ENCODE measurements at places on chromosomes 11 and 22.

DNA sequence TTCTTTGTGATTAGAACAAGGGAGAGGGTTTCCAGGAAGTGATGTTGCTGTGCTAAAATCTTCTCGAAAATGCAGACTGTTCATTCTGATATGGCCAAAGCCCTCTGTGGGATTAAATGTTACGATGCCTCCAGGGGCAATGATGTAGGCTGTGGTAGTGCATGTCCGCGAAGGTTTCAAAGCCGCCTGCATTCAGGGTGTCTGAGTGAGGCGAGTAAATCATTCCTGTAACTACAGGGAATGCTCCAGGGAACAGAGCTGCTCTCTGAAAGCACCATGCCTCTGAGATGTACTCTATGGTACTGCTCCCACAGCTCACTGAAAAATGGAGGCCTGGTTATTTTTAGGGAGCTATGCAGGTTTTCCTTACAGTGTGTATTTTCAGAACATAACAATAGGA lies 21.2 kb downstream of the PDGFD start:
- DNase-seq: no peak

- DNase-seq: peak; percentile 42
Observed at GRCh38 chr11:73201249-73201648, 16.8 kb upstream of the P2RY2 start.

DNA sequence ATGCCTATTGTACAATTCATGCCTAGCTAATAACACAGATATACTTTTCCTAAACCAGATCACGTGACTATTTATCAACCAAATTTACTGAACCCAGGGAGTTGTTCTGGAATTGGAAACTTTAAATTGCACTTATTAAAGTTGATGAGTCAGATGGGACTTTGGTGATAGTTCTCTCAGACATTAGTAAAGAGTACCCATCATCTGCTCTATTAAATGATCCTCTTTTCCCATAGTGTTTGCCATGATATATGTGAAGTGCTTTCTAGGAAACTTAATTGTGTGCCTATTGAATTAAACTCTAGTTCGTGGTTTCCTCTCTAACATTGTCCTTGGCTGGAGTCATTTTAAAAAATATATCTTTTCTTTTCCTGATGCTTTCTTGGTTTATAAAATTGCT lies 99.0 kb downstream of the UVRAG start:
- DNase-seq: no peak

DNA sequence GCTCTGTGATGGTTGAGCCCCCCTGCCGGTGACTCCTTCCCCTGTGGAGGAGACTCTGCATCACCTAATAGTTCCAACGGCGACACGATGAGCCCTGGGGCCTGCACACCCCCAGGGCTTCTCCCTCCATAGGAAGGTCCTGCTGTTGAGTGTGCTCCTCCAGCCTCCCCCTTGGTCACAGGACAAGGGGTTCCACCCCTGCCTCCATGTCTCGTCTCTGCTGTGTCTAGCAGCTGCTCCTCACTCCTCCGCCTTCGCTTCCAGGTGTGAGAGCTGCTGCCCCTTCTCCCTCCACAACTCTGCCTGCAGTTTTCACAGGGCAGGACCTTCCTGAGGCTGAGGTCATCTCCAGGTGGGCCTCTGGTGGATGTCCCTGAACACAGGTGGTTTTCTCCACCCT lies 1416.1 kb downstream of the TBC1D22A start:
- no peak for DNase-seq

- DNase-seq: no peak
Observed at GRCh38 chr11:129013737-129014475, 71.2 kb upstream of the TP53AIP1 start.

GRCh38 chr11:66317723-66318599 lies 1.1 kb upstream of the CD248 start:
- DNase-seq: peak; percentile 91

DNA sequence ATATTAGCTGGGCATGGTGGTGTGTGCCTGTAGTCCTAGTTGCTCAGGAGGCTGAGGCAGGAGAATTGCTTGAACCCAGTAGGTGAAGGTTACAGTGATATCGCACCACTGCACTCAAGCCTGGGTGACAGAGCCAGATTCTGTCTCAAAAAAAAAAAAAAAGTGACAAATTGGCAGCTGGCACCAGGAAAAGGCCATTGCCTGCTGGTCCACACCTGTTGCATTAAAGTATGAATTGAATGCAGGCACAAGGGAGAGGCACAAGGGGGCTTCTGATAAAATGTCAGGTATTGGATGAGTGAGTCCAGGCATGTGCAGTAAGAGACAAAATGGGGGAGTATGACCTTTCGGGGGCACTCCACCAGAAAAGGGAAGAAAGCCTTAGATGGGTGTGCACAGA lies 28.2 kb downstream of the ZNF70 start:
- no peak for DNase-seq

DNA sequence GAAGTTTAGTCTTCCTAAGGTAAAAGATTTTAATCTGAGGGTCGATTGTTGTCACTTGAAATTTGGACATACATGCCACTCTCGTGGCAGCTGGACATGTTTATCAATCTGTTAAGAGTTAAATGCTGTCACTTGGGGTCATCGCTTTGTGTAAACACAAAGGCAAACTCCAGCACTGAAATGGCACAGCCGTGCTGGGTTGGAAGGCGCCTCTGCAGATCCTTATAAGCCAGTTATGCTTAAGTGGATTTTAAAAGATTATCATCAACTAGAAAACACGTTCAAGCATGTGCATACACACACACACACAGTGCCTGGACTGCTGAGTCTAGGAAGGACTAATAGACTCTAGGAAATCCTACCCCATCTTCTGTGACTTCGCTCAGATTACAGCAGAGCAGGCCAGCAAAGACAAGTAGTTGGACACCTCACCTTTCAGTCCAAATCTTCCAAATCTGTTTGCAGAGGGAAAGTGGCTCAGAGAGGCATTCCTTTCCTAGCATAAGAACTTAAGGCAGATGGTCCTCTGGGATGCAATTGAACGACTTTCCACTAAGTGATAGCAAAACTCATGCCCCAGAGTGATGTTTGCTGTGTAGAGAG lies 83.7 kb downstream of the CACNG2 start:
- no peak for DNase-seq

DNA sequence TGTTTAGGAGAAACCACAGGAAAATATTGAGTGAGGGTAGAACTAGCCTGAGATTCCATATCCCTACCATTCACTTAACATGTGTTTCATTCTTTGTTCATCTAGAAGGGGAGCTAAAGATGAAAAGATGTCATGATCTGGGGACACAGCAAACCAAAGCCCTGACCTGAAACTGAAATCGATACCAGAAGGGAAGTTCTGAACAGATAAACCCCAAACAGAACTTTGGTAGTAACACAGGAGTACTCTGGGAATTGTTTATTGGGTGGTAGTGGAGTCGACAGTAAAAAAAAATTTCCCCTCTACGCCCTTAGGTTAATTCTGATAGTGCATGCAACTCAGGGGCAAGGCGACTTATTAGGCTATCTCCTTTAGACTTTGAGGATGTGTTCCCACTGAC lies 27.2 kb downstream of the OR2AT4 start:
- no peak for DNase-seq

DNA sequence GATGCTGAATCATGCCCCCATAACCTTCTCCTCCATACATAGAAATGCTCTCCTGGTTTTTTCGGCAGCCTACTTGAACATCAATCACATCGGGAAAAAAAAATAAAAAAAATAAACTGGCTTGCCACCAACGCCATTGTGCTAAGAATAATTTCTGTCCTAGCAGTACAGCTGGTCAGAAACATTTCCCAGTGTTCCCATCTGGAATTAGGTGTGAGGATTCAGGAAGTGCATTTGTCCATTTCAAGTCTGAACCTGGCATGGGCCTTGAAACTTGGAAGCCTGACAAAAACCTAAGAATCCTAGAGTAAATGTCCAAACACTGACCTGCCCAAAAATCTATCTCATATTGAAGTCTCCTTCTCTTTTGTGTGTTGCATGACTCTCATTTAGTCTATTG lies 16.6 kb upstream of the NAV2 start:
- DNase-seq: no peak

DNA sequence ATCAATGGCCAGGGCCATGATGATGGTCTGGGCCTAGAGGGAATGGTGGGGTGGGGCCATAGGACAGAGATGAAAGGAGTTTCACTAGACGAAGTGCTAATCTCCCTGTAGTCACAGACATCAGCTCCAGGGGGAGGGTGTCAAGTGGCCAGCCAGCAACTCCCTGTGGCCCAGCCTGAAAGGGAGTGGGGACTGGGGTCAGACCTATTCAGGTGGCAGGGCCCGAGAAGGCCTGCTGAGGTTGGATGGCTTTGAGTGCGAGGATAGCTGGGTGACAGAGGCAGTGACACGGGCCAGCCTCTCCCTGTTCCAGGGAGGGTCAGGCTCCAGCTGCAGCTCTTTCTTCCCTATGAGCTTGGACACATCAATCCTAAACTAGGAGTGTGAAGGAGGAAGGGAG lies 11.0 kb downstream of the TOB2 start:
- no peak for DNase-seq
